NCI-H1417 (cell line): ENCODE measurements at places on chromosomes 11 and 22.

DNA sequence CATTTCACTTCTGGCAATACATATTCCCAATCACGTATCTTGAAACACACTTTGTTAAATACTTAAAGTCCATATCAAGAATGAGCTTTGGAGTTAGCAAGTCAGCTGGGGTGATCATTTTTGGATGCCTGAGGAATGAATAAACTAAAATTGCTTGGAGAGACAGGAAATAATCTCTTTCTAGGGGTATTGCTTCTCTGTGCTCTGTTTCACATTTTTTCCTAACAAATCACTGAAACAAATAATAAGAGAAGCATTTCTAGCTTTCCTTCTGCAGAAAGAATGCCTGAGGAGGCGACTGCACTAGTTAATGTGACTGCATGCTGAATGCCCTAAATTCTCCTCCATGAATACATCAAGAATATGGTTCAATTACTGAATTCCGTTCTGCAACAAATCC lies 541.4 kb upstream of the CCDC90B start:
- no peak for DNase-seq

GRCh38 chr11:130652671-130653335 lies 204.4 kb downstream of the ADAMTS15 start:
- DNase-seq, result no peak

GRCh38 chr22:41925783-41926460 lies 684 bp downstream of the TNFRSF13C start:
- DNase-seq, result peak; percentile 31

DNA sequence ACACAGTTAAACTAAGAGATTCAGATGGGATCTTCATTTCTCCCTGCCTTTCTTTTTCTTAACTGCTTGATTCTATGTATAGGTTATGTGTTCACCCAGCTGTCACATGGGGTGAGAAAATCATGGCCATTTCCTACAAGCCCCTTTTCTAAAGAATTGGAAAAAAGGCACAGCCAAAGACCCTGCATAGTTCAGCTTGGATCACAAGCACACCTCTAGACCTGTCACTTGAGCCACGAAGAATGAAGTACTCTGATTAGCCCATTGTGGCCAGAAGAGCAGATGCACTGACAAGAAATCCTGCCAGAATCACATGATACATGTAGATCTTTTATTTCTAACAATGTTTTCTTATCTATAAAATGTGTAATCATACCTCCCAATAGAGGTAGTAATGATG lies 69.7 kb downstream of the RAB38 start:
- no peak for DNase-seq

- no peak for DNase-seq
These were observed 5.4 kb downstream of the SCGB1C1 start for GRCh38 chr11:198236-198806.

DNA sequence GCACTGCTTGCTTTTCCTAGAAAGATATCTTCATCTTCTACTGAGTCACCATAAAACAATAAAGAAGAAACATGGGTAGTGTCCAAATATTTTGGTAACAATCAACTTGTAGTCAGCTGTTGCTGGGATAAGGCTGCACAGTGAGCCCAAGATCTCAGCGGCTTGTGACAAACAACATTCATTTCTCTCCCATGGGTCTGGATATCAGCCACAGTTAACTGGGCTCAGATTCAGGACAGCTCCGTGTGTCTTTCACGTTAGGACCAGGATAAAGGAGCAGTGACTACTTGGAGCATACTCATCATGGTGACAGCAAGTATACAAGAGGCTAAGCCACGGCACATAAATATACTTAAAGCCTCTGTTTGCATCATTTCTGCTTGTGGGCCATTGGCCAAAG lies 27.9 kb upstream of the GRK3 start:
- no peak for DNase-seq

DNA sequence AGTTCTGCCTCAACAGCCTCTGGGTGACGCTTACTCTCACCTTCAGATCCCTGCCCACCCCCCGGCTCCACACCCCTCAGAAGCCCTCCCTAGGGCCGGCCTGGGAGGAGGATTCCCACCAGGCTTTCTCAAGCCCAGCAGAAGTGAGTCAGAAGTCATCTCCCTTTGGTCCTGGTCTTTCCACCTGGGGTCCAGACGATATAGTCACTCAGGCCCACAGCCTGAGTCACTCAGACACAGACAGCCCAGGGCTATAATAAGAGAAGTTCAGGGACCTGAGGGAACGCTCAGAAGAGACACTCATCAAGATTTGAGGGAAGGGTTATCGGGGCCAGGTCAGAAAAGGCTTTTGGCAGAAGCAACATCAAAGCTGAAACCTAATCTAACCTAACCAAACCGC lies 127.1 kb downstream of the SPATA19 start:
- no peak for DNase-seq

- DNase-seq, result no peak
These were observed 27.5 kb upstream of the MTNR1B start for GRCh38 chr11:92941676-92942571.

- no peak for DNase-seq
These were observed 22.5 kb upstream of the RBX1 start for GRCh38 chr22:40928657-40929056.

DNA sequence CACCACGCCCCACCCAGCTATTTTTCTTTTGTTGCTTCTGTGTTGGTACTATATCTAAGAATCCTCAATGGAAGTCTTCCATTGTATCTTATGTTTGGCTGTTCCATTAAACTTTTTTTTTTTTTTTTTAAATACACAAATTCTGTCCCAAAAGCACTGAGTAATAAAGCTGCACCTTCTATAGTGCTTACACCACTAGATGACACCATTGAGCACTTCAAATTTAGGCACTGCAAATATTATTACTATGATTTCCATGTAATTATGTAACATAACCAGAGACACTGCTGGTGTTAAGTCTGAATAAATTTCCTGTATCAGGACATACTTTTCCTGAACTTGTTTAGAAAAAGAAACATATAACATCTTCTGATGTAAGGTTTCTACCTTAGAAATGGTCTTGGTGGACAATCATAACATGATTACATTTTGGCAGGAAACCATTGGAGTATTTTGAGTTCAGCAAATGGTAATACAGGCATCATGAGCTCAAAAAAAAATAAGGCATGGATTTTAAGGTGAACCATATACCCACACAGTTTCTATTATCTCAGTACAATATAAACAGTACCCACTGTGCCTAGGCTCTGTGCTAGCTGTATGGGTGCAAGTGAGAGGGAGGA lies 110.5 kb downstream of the ATG16L2 start:
- DNase-seq, result no peak

DNA sequence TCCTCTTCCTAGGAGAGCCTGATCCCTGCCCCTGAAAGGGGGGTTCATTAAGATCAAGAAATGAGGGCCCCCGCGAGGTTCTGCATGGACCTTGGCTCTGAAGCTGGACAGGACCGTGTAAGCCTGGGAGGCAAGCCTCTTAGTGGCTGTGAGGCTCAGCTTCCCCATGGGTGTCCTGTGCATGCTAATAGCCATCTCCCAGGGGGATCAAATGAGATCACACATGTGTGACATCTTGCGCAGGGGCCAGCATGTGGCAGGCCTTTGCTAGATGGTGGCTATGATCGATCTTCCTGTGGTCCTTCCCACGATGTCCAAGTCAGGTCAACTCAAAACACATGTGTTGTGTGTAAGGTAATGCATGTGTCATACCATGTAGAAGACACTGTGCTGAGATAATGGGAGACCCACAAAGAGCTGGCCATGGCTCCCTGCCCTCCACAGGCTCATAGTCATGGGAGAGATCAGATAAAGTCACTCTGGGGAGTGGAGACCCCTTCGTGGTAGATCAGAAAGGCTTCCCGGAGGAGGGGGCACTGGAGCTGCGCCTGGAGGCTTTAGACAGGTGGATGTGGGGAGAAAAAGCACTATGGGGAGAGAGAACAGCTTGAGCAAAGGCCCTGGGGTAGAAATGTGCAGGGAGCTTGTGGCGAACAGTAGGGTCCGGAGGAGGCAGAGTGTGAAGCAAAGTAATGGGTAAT lies 3.7 kb downstream of the RAC2 start:
- no peak for DNase-seq

DNA sequence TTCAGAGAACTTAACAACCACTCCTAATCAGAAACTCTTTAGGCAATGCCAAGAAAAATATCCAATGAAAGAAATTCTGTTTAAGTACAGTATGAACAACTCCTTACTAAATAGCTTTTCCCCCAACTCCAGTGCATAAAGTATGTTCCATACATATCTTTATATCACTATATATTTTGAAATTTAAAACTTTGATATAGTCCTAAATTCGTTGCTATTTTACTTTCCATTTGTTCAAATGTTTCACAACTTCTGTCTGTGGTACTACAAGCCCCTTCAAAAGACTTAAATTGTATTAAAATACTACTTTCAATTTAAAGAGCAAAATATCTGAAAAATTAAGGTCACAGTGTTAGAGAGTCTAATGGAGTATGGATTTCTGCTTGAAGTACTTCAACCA lies 52.6 kb downstream of the STK33 start:
- DNase-seq, result no peak

- DNase-seq, result no peak
These were observed 155.1 kb downstream of the PKNOX2 start for GRCh38 chr11:125319649-125320048.

GRCh38 chr11:72240461-72241290 lies 3.3 kb downstream of the PHOX2A start:
- DNase-seq, result peak; percentile 48

GRCh38 chr22:41001722-41002122 lies 50.5 kb downstream of the RBX1 start:
- peak; percentile 1 for DNase-seq

GRCh38 chr22:27566602-27567001 lies 235.0 kb downstream of the MN1 start:
- DNase-seq, result no peak

GRCh38 chr11:112320668-112321067 lies 60.0 kb upstream of the PLET1 start:
- no peak for DNase-seq

DNA sequence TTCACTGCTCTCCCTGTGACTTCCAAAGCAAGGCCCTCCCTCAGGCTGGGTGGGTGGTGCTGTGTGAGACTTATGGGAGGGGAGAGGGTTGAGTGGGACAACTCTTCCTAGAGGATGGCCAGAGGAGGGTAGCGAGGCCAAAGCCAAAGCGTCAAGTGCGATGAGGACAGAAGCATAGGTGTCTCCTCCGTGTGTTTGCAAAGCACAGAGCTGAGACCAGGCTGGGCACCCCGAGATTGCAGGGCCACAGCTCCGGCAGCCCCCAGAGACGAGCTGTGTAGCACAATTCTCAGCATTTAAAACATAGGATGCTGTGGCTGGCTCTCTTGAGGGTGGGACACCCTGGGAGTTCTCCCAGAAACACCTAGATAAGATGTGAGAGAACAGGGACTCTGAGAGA lies 1374.5 kb downstream of the BRD1 start:
- no peak for DNase-seq

DNA sequence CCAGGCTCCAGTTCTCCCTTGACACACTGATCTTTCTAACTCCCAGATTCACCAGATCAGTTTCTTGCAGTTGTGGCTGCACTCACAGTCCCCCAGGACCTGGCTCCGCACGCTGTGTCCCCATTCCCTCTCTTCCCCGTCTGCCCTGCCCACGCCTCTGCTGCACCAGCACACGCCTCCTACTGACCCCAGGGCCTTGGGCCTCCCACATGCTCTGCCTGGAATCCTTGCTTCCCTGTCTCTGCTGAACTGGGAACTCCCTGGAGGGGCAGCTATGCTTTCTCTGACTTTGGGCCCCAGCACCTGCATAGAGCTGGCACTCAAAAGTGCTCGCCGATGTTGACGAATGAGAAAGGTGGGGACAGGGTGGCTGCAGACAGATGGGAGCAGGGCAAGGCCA lies 68.9 kb downstream of the MYO7A start:
- DNase-seq, result no peak
